ENCODE measurements at places on chromosomes 16 and 17.
A peak's percentile ranks its signal among the peaks of the same experiment; 100 is the strongest.

GRCh38 chr16:28091656-28092055 is 28.1 kb upstream of the GSG1L start:
- no peak for DNase-seq

- DNase-seq, result peak; percentile 84
Measured at GRCh38 chr17:63751806-63752205, 10.2 kb upstream of the STRADA start.

DNA sequence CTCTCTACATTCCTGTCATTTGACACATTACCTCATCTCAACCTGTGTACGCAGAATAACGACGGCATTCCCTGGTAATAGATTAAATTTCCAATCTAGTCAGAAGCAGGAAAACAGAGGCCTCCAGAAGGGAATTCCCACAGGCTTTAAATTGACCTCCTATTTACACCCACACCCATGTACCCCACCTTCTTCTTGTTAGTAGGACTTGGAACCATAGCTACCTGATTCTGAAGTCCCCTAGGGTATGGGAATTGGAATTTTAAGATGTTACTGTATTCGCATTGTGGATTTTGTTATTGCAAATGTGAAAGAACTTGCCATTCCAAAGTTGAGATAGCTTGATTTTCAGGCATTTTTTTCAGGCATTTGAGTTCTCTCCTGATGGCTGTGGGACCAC is 377.5 kb upstream of the DYNLRB2 start:
- DNase-seq, result no peak

- DNase-seq, result peak; percentile 66
Measured at GRCh38 chr16:69762814-69763598, 874 bp downstream of the WWP2 start.

DNA sequence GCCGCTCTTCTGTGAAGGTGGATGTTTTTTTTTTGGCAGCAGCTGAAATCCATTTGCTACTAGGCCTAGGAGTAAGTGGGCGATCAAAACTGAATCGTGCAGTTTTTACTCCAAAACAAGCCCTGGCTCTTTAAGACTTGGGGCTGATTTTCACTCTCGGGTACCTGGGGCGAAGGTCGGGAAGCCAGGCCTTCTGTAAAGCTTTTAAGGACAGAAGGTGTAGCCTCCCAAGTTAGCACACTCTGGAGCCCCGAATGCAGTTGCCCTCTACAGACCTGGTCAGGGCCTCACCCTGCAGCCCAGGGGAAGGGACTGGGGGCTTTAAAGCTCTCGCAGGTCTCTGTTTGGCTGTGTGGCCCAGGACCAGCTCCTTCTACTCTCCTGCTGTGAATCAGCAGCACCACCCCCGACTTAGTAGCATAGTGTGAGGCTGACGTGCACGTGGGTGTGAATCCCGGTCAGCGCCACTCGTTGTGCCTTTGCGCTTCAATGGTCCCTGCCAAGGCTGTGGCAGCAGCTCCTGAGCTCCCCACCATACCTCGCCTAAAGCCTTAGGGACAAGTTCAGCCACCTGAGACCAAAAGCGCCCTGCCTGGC is 49.9 kb downstream of the TMEM235 start:
- DNase-seq, result no peak

DNA sequence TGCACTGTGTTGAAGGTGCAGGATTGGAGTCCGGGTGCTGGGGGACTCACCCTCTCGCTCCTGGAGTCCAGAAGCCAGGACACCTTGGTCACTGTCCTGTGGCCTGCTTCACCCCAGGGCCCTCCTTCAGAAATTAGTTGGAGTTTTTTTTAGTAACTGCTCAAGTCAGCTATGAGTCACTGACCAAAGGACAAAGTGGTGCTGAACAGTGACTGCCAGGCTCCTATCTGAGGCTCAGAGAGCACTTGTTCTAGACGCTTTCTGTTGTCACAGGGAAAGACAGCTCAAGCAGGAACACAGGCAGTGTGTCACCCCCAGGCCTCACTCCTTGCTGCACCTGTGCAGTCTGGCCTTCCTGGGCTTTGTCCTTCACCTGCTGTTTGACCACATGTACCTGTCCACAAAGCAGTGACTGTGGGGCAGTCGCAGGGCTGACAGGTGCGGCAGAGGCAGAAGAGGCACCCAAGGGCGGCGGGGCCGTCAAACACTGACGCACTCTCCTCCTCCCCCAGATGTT is 4.1 kb upstream of the FAAP100 start:
- DNase-seq, result no peak

- DNase-seq, result no peak
Measured at GRCh38 chr16:228151-228851, 948 bp downstream of the LUC7L start.

DNA sequence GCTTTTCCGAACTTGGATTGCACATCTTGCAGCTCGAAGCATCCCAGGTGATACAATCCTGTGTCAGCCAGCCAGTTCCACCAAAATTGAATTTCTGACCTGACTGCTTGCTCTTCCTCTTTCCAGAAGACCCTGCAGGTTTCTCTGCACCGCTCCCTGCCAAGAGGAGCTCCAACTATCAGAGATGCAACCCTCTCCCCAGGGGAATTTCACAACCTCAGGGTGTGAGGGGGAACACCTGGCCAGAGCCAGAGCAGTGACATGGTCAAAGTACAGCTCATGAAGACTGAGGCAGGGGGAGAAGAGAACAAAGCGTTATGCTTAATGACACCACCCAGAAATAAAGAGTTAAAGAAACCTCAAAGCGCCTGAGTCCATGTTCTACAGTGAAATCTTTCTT is 25.0 kb downstream of the ZNF423 start:
- DNase-seq, result no peak

DNA sequence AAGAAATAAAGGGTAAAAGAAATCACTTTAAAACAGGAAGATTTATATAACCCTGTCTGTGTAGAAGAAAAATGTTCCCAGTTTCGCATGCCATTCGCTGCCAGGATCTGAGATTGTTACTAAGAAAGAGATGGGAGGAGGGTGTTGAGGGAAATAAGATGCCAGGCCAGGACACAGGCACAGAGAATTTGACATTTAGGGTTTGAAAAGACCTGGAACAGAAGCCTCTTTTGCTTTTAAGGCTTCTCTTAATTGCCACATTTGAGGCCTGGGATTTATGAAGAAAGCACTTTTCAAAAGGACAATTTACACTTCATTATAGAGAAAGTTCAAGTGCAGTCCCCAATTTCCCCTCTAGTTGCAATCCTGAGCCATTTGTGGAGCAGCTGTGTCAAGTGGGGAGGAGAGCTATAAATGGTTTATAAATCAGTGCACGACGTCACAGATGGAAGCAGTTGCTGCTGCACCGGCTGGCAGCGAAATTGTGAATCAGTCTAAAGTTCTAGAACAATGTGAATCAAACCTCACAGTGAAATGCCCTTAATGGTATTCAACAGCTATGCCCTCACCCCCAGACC is 26.5 kb upstream of the C16orf87 start:
- peak; percentile 45 for DNase-seq

GRCh38 chr16:35146723-35147458 is 1687.5 kb downstream of the TP53TG3F start:
- DNase-seq, result no peak

GRCh38 chr16:14175086-14175485 is 104.0 kb downstream of the MRTFB start:
- no peak for DNase-seq

GRCh38 chr16:72493716-72494415 is 321.9 kb upstream of the PMFBP1 start:
- no peak for DNase-seq

DNA sequence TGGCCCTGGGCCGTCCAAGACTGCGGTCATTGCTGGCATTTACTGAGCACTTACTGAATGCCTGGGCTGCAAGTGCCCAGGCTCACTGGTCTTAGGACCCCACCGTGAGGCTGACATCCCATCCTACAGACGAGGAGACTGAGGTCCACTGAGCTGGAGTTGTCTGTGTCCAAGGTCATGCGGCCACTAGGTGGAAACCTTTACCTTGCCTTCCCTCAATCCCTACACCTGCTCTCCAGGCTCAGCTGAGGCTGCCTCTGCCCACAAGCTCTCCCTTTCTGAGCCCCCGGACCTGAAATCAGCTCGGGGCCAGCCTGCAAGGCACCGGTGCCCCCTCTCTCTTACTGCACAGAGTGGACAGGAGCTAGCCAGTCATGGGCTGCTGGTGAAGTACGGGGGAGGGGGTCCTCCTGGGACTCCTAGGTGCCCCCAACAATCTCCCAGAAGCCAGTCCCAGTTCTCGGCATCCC is 1.5 kb downstream of the CASKIN1 start:
- peak; percentile 69 for DNase-seq

- no peak for DNase-seq
Measured at GRCh38 chr17:52986056-52986662, 827.6 kb upstream of the CA10 start.

GRCh38 chr16:66844342-66845079 is at the start of gene CA7:
TSS of gene CA7 (plus strand) at chr16:66844414. CDS start at chr16:66844488, 74 bp downstream.
- no peak for DNase-seq

DNA sequence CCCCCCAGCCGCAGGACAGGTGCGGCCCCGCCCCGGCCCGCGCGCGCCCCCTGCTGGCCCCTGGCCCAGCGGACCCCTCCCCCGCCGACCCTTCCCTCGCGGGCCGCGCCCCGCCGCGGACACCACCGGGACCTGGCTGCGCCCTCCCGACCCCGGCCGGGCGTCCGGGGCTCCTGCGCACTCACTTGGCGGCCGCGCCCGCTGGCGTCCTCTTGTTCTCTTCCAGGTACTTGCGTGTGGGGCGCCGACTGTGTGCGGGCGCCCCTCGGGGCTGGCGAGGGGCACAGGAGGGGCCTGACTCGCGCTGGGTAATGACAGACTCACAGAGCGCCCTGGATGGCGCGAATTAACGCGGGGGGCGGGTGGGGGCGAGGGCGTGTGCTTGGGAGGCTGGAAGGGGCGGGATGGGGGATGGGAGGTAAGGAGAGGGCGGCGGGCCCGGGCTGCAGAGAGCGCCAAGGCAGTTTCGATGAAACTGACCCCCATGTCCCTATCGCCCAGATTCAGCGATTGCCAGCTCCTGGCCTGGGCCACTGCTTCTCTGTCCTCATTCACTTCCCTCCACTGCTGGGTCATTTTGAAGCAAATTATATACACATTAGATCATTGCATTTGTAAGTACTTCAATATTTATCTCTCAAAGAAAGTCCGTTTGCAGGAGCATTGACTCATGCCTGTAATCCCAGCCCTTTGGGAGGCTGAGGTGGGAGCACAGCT is 445 bp upstream of the DBNDD1 start:
- peak; percentile 46 for DNase-seq

GRCh38 chr17:55645361-55645760 is 77.3 kb downstream of the TMEM100 start:
- no peak for DNase-seq

- DNase-seq, result peak; percentile 97
Measured at GRCh38 chr17:29591737-29592608, 959 bp upstream of the ANKRD13B start.

GRCh38 chr17:5034063-5034462 is 1.2 kb downstream of the SLC52A1 start:
- no peak for DNase-seq

DNA sequence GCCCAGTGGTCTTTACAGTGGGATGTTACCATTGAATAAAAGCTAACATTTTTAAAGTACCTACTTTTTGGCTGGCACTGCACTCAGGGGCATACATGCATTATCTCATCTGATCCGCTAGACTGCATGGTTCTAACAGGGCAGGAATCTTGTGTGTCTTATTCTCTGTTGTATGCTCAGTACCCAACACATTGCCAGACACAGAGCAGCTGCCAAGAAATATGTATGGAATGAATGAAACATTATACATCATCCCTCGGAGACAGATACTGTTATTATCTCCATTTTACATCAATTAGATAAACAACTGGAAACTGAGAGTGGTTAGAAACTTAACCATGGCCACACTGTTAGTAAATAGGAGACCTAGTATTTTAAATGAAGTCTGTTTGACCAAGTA is 74.1 kb upstream of the CDH11 start:
- no peak for DNase-seq

- no peak for DNase-seq
Measured at GRCh38 chr17:44988044-44988942, 20.2 kb upstream of the C1QL1 start.

DNA sequence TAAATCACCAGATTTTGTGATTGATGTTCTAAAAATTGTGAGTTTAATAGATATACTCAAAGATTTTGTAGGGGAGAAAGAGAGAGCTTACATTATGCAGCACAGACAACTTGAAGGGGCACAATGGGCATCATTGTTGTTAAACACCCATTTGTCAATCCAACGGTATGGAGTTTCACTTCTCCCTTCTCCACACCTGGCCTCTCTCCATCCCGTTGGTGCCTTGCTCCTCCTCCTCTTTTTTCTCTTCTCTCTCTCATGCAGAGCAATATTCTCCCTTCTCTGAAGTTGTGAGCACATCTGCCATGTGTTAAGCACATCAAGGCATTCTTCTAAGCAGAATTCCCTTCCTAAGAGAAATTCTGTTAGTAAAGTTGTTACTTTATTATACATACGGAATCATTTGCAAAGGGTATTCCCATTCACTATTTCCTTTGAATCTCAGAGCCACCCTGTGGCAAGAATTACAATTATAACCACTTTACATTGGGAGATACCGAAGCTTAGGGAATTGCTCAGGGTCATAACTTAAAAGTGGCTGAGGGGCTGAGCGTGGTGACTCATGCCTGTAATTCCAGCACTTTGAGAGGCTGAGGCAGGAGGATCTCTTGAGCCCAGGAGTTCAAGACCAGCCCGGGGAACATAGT is 40.5 kb upstream of the SKAP1 start:
- DNase-seq, result no peak

GRCh38 chr16:75108792-75109731 is 7.5 kb downstream of the LDHD start:
- DNase-seq, result peak; percentile 74

DNA sequence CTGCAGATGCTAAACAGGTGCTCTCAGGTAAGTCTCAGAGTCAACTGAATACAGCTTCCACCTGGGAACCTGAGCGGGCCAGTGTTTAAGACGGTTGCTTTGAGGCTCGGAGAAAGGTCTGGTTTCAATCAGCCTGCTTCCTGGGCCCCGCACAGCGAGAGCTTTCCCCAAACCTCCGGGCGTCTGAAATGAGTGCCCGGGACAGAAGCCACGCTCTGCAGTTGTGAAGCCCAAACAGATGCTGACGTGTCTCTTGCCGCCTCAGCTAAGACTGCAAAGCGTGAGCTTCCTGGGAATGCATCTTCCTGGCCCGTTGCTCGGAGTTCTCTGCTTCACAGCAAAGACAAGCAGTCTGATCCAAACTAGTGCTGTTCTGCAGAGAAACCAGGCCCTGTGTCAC is 36.7 kb downstream of the PLXDC1 start:
- no peak for DNase-seq

- DNase-seq, result no peak
Measured at GRCh38 chr16:1749152-1750117, 21.9 kb downstream of the NME3 start.

DNA sequence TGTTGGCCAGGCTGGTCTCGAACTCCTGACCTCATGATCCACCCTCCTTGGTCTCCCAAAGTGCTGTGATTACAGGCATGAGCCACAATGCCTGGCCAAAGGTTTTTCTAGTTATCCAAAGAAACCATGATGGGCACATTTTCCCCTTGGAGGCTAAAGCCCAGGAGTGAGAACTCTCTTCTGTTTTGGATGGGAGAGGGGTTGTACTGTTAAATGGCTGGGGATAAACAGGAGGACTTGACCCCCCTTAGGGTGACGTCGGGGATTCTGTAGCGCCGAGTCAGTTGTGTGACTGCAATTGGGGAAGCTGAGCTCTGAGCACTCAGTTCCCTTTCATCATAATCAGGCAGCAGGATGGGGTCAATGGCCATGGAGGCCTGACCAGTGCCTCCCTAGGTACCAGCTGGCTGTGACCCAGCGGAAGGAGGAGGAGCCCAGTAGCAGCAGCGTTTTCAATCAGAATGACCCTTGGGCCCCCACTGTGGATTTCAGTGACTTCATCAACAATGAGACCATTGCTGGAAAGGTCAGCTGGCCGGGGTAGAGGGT is 4.1 kb downstream of the AOC3 start:
- no peak for DNase-seq

Measured in KBM-7 (cell line).